ENCODE measurements at places on chromosomes 6 and 20.
A peak's percentile ranks its signal among the peaks of the same experiment; 100 is the strongest.

DNA sequence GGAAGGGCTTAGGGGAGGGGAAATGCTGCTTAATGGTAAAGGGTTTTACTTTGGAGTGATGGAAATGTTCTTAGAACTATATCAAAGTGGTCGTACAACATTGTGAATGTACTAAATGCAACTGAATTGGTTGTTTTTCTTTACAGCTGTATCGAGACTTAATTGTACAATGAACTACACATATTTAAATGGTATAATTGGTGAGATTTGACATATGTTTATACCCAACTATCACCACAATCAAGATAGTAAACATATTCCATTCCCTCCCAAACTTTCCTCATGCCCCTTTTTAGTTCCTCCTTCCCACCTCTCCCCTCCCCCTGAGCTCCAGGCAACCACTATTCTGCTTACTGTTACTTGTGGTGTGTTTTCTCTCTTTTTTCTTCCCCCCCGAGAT is 44.0 kb downstream of the SCAND1 start:
- no peak for ATAC-seq

GRCh38 chr6:4973982-4974745 is 29.7 kb downstream of the RPP40 start:
- ATAC-seq, result peak; percentile 77

DNA sequence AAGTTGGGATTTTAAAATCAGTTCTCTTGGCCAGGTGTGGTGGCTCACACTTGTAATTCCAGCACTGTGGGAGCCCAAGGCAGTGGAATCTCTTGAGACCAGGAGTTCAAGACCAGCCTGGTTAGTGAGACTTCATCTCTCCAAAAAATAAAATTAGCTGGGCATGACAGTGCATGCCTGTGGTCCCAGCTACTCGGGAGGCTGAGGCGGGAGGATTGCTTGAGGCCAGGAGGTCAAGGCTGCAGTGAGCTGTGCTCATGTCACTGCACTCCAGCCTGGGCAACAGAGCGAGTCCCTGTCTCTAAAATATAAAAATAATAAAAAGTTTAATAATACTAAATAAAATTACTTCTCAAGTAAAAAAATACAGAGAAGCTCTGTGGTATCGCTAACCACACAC is 77.5 kb downstream of the FOXA2 start:
- no peak for ATAC-seq

- no peak for ATAC-seq
These were observed at the start of gene MTCL3 for GRCh38 chr6:127518710-127519468. Gene MTCL3, minus strand, starts transcription at chr6:127519335.

- no peak for ATAC-seq
These were observed 5.8 kb upstream of the STMND1 start for GRCh38 chr6:17096096-17096495.

DNA sequence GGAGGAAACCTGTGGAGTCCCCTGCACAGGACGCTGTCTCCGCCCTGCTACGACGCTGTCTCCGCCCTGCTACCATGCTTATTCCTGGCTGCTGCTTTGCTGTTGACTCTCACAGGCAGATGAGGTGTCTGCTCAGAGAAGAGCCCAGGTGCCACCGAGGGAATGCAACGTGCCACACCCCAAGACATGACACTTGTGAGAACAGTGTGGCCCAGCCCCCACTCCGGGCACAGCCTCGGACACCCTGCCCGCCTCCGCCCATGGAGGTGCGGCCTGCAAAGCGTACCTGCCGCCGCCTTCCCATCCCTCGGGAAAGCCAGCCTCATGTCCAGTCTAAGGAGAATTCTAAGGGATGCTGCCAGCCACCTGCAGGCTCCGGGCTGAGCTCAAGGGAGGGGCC is 15.6 kb upstream of the MRGBP start:
- ATAC-seq, result no peak

DNA sequence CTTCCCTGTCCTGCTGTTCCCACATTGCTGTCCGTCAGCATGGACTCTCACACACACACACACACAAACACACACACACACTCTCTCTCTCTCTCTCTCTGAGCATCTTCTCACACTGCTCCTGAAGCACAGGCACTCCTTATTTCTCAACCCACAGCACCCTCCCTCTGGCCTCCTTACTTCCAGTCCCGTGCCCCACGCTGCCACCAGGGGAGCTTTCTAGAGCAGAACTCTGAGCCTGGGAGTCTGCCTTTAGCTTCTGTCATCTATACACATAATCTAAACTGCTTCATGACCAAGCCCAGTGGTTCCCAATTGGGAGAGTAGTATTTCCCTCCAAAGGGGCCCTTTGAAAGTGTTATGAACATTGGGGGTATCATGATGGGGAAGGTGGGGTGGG is 29.1 kb downstream of the HECA start:
- ATAC-seq, result no peak

GRCh38 chr6:159421586-159421985 is 252.4 kb downstream of the FNDC1 start:
- ATAC-seq, result no peak

- ATAC-seq, result peak; percentile 36
These were observed 72.3 kb upstream of the IFNGR1 start for GRCh38 chr6:137291441-137291840.

GRCh38 chr6:109759098-109759955 is 68.2 kb downstream of the FIG4 start:
- no peak for ATAC-seq

DNA sequence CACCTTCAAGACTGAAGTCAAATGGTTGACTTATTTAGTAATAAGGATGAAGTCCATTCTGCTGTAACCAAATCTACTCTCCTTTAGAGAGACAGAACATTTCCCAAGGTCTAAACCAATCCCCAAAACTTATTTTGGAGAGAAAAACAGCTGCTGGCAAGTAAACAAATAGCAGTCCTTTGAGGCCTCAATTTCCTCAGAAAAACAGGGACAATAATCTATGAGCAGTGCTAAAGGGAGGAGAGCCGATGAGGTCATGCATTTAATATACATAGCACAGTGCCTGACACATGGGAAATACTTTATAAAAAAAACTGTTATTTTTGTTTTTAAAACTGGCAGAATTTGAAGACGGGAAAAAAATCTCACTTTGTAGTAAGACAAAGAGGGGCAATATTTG is 526.0 kb downstream of the EPM2A start:
- ATAC-seq, result no peak

DNA sequence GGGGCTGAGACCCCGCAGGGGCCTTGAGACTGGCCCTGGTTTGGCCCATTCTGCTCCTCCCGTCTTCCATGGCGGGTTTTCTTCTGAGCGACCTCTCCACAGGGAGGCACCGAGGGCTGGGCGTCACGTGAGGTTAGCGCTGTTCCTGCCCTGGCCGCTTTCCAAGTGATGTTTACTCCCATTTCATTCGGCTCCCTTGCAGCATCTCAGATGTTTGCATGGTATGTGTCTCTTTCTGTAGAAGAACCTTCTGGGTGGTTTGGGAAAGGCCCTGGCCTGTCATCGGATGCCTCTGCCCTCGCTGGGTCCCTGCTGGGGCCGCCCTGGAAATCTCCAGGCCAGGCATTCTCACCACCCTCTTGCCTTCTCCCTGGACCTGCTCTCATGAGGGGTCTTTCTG is 17.3 kb downstream of the RAMACL start:
- ATAC-seq, result no peak

GRCh38 chr6:38131527-38131965 is 312.0 kb downstream of the ZFAND3 start:
- no peak for ATAC-seq

DNA sequence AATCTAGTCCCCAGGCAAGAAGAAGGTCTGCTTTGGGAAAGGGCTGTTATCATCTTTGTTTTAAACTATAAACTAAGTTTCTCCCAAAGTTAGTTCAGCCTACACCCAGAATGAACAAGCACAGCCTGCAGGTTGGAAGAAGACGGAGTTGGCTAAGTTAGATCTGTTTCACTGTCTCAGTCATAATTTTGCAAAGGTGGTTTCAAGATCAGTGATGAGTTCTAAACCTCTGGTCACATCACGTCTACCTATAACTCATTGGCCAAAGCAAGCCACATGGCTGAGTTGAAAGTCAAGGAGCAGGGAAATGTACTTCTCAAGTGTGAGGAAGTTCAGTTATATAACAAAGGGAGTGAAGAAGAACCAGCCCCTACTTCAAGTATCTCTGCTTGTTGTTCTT is 50.5 kb upstream of the ECI2 start:
- ATAC-seq, result no peak

- no peak for ATAC-seq
These were observed 177.6 kb downstream of the ARID1B start for GRCh38 chr6:156954816-156955215.

DNA sequence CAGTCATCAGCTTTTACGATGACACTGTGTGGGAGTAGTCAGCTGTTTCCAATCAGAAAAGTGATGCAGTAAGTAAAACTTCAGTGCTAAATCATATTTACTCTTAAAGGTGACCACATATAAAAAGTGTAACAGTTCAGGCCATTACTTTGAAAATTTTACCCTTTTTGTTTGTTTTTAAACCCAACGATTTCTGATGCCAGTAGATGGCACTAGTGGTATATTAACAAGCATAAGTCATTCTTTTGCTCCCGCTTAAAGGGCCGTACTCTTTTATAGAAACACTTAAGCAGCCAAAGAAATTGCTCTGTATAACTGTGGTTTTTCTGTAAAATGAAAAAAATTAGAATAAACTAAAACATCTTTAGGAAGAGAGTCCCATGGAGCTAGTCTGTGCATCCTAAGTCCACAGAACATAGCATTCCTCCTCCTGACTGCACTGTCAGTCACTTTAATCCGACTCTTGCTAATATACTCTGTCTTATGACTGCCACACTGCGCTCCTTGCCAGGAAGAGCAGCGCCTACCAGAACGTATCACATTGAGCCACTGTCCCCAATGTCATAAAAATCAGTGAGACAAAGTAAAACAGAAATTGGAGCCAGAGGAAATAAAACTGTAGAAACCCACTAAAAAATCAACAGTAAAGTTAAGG is 25.0 kb downstream of the HEBP2 start:
- peak; percentile 42 for ATAC-seq

- no peak for ATAC-seq
These were observed 32.5 kb downstream of the GNAS start for GRCh38 chr20:58884966-58885365.

GRCh38 chr6:139738801-139739455 is 364.5 kb upstream of the CITED2 start:
- ATAC-seq, result no peak

DNA sequence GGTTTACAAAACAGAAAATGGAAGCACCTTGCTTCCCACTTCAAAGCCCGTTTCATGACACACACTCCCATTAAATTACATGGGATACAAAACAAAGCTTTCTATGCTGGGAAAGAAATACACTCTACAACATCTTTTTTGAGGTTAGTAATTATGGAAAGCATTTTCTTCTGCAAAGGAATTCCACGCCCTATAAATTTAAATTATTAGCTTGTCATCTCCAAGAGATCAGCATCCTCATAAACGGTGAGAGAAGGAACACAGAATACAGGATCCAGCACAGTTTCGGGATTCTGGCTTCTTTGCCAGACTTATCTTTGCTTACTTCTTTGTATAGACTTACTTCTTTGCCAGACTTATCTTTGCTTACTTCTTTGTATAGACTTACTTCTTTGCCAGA is 1.3 kb upstream of the SMPDL3A start:
- no peak for ATAC-seq

GRCh38 chr6:97176468-97176867 is 106.5 kb downstream of the MMS22L start:
- ATAC-seq, result no peak

- ATAC-seq, result peak; percentile 94
These were observed 107.1 kb downstream of the COL12A1 start for GRCh38 chr6:75098709-75099108.

GRCh38 chr6:157034436-157035230 is 257.5 kb downstream of the ARID1B start:
- no peak for ATAC-seq

GRCh38 chr6:125752773-125753172 is 3.3 kb downstream of the HEY2 start:
- no peak for ATAC-seq

- ATAC-seq, result peak; percentile 95
These were observed 34.2 kb upstream of the B4GALT5 start for GRCh38 chr20:49747707-49748524.

GRCh38 chr6:43983632-43984031 is 143.6 kb downstream of the MRPL14 start:
- no peak for ATAC-seq

GRCh38 chr6:69044534-69044933 is 409.5 kb downstream of the ADGRB3 start:
- no peak for ATAC-seq

DNA sequence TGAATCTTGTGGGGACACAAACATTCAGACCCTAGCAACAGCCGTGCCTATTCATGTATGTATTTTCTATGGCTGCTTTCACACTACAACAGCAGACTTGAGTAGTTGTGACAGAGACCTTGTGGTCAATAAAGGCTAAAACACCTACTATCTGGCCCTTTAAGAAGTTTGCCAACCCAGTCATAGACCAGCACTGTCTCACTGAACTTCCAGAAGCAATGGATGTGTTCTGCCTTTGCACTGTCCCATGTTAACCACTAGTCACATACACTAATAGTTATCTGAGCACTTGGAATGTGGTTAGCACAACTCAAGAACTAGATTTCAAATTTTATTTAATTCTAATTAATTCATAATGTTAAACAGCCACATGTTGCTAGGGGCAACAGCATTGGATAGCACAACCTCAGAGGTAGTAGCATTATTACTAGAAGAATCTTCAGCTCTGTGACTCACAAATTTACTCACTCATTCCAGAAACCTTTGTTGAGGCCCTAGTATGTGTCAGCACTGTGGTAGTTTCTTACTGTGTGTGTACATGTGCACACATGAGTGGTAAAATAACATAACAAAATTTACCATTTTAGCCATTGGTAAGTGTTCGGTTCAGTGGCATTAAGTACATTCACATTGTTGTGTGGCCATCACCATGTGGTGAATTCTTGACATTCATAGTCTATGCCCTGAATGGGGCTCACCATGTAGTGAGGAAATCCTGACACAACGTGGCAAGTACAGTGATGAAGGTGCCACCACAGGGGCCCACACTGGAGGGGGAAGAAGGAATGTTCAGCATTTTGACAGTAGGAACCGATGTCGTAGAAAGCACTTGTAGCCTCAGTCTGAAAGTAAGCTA is 107.3 kb downstream of the CEP57L1 start:
- ATAC-seq, result no peak

- peak; percentile 58 for ATAC-seq
These were observed at the start of gene ACSS1 for GRCh38 chr20:25058051-25058846. Gene ACSS1, minus strand, starts transcription at chr20:25058139. Its CDS starts 37 bp downstream, at chr20:25058102.

DNA sequence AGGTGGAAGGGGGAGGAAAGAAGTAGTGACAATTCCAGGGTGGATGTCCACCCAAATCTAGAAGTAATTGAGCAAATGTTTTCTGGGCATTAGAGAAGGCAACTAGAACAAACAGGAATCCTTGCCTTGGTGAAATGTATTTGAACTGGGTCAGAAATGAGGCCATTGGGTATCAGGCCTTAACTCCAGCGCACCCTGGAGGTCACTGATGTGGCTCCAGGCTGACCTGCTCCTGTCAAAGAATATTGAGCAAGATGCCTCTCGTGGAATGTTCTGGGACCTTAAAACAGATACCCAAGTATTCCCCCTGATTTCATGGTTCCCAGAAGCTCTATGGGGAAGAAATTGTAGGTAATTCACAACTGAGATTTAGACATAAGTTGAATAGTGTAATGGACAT is 6.9 kb downstream of the HLA-DPB1 start:
- ATAC-seq, result no peak

- ATAC-seq, result no peak
These were observed 150.1 kb upstream of the PDE7B start for GRCh38 chr6:135701426-135701825.

GRCh38 chr6:64696053-64696452 is 1011.0 kb downstream of the EYS start:
- ATAC-seq, result no peak

GRCh38 chr6:90739339-90739738 is 152.5 kb upstream of the MAP3K7 start:
- ATAC-seq, result no peak

GRCh38 chr20:35891375-35891774 is 62.9 kb downstream of the SCAND1 start:
- no peak for ATAC-seq
